CD4-positive, alpha-beta T cell treated with Interleukin-17A for 1 hour (primary cell): ENCODE measurements at places on chromosomes 5 and 9.

DNA sequence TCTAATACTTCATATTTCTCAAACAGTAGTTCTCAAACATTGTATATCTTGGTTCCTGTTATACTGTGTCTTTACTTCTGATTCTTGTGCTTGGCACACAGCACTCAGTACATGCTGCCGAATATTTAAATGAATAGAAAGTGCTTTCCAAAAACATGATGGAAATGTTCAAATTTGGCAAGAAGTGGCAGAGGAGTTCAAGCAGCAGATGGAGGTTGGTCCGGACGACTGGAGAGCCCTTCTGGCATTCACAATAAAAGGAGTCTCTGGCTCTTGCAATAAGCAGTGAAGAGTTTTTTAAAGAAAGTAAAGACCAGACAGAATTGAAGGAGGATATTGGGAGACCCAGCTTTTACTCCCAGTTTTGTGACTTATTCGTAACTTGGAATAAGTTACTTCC, 36.3 kb downstream of the TSTD2 start:
- no peak for DNase-seq

DNA sequence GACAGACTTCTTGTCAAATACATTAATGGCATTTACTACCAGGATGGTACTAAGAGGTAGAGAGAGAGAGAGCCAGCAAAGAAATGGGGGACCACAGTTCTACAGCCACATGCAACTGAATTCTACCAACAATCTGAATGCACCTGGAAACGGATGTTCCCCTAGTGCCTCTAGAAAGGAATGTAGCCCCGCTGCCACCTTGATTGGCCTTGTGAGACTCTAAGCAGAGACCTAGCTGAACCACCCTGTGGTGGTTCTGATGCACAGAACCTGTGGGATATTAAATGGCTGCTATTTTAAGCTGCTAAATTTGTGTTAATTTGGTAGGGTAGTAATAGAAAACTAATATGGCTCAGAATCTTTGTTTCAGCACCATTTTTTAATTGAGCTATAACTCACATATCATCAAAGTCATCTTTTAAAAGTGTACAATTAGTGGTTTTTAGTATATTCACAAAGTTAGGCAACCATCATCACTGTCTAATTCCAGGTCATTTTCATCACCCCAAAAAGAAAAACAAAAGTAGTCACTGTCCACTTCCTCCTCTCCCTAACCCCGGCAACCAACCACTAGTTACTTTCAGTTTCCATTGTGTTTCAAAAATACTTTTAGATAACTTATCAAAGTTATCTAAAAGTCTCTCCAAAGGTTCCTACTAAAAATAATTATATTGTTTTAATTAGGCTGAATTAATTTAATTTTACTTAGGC, 51.7 kb downstream of the CPLANE1 start:
- DNase-seq, result peak; percentile 48

- DNase-seq, result no peak
Observed at GRCh38 chr9:104948277-104948676, 20.3 kb upstream of the ABCA1 start.

DNA sequence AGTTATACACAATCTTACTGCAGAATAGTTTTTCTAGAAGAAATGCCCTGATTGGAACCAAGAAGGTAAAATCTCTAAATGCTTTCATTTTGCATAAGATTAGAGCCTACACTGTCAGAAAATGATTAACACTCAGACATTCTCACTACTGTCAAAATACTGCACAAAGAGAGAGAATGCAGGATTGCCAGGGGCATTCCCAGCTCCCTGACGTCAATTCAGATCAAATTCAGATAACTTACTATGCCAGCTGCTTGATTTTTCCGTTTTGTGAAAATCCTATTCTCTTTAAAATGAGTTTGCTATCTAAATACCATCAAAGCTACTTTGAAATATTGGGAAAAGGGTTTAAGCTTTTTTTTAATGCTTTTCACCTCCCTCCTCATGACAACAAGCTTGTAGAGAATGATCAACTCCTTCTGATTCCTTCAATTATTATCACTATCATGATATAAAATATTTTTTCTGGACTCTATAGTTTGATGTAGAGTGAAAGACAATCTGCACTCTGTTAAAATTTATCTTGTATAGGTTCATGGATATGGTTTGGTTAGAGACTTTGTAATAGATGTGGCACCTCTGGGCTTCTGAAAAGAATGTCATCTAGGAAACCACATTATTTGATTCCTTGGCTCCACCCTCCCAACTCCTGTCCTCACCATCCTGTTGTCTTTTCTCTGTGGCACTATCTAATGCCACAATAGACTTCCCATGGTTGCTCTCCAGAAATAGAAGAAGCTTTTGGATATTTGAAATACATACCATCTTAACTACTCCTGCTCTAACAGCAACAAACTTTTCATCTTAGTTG, 407.7 kb downstream of the PDE4D start:
- DNase-seq, result no peak

GRCh38 chr9:92480291-92480771, 2.0 kb downstream of the ASPN start:
- DNase-seq, result no peak

DNA sequence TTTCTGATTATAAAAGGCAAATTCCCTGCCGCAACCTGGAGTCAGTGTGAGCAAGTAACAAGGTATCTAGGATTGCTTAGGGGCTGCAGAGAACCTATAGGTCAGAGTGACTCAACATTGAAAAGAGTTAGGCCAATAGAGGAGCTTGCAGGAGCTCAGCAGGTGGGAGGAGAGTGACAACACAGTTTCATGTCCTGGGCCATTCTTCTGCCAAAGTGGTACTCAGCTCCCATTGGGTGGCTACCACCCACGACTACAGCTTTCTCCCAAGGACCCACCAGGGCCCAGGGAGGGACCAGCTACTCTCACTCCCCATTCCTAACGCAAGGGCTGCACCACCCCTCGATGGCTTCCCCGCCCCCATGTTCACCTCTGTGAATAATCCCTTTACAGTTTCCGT, 86.7 kb upstream of the SPATA31C2 start:
- DNase-seq, result no peak

- no peak for DNase-seq
Observed at GRCh38 chr5:66994790-66995189, 201.8 kb downstream of the CD180 start.

- DNase-seq, result no peak
Observed at GRCh38 chr9:87829756-87830155, 52.9 kb upstream of the SPATA31E1 start.

DNA sequence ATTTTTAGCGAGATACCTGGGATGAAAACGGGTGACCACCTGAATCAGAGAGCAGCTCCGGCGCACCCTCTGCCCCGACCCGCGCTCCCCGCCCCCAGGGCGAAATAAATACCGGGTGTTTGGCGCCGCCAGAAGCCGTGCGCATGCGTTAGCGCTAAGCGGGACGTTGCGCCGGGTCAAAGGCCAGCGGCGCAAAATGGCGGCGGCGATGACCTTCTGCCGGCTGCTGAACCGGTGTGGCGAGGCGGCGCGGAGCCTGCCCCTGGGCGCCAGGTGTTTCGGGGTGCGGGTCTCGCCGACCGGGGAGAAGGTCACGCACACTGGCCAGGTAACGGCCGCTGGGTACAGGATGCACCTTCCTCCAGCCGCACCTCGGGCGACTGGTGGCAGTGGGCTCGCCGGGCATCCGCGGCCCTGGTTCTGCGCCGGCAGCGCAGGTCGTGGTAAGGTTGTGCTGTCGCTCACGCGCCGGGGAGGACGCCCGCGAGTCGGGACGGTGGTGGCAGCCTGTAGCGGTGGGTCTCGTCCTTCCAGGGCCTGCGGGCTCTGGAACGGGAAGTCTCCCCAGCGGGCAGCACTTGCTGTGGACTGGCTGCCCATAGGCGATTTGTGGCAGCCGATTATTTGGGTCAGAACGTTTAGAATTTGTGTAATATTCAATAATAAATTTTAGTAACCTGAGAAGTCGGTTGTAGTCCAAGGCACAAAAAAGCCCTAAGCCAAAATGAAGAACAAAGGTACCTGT, at the start of gene NDUFS6:
Gene NDUFS6, plus strand, starts transcription at position 186 of the 745 bp plus-strand sequence. Its CDS starts 11 bp downstream, at position 197.
- DNase-seq, result peak; percentile 77

GRCh38 chr9:87593359-87593980, 95.8 kb downstream of the DAPK1 start:
- DNase-seq, result peak; percentile 2

GRCh38 chr9:128706045-128706444, 3.7 kb downstream of the PKN3 start:
- DNase-seq, result no peak

DNA sequence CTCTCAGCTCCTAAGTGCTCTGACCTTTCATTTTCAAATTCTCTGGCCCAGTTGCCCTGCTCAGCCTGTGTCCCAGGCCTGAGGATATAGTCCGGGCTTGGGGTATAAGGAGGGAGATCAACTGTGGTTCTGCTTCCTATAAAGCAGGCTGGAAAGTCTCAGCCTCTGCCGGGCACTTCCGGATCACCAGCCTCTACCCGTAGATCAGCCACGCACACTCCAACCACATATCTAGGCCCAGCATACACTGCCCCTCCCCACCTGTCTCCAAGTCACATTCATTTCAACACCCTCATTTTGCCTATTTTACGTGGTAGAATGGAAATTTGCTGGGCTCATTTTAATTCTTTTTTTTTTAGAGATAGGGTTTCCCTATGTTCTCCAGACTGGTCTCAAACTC, 3.1 kb downstream of the ZER1 start:
- no peak for DNase-seq

DNA sequence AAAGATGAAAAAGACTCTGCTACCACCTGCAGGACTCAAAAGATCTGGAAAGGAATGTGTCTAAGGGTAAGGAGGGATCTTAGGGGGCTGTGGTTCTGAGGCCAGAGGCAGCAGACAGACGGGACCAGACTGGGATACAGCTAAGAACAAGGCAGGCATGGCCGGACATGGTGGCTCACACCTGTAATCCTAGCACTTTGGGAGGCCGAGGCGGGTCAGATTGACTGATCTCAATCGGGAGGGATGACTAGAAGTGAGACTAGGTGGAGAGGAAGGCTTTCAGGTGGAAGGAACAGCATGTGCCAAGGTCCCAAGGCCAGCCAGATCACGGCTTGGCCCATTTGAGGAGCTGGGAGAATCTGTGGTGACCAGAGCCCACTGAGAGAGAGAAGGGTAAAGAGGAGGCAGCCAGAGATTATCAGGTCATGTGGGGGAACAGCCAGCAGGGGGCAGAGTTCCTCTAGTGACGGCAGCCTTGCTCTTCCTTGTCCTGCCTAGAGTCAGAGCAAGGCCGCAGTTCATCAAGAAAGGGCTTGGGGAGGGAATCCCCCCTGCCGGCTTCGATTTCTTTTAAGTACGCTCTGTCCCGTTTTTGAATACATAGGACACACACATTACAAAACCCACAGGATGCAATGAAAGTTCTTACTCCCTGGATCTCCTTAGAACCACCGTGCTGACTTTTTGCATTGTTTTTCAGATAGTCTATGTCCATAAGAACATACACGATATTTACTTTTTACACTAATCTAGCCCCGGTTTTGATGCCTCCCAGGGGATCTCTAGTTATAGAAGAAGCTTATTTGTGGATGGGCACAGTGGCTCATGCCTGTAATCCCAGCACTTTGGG, 2.6 kb upstream of the OLFML2A start:
- DNase-seq, result peak; percentile 86

GRCh38 chr5:32217886-32218396, 43.8 kb upstream of the GOLPH3 start:
- DNase-seq, result no peak

DNA sequence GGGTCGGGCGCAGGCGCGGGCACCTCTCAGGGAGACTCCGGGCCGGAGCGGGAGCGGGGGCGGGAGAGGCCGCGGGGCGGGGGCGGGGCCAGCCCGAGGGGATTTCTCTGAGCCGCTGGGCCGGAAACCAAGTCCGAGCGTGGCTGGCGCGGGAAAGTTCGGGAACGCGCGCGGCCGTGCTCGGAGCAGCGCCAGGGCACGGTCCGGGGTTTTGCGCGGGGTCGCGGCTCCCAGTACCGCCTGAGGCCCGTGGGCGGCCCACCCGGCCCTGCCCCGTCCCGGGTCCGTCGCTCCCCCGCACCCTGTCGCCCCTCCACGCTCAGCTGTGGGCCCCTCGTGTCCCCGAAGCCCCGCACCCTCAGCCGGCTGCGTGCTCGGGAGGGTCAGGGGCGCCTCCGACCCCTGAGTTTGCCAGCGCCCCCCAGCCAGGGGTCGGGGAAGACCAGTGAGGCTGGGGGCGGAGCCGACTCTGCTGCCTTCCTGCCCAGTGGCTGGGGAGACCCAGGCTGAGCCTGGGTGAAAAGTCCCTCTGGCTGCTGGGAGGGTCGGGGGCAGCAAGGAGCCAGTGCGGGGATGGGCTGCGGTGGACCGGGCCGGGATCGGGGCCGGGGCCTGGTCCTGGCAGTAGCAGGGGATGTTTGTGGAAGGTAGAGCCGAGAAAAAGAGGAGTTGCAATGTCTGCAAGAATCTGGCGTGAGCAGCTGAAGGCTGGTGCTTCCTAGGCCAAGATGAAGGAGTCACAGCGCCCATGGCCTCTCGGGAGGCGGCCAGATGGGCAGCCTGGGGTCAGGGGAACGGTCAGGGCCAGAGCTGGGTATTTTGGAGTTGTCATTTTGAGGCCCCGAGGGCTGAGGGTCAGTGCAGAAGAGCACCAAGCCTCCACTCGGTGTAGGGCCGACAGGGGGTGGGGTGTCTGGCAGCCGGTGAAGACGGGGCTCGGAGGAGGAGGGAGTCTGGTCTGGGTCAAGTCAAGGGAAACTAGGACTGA, 588 bp downstream of the TRAF2 start:
- peak; percentile 25 for DNase-seq

- DNase-seq, result peak; percentile 46
Observed at GRCh38 chr9:26954050-26954508, 2.1 kb upstream of the IFT74 start.

GRCh38 chr9:85290019-85290418, 451.7 kb downstream of the AGTPBP1 start:
- peak; percentile 18 for DNase-seq

DNA sequence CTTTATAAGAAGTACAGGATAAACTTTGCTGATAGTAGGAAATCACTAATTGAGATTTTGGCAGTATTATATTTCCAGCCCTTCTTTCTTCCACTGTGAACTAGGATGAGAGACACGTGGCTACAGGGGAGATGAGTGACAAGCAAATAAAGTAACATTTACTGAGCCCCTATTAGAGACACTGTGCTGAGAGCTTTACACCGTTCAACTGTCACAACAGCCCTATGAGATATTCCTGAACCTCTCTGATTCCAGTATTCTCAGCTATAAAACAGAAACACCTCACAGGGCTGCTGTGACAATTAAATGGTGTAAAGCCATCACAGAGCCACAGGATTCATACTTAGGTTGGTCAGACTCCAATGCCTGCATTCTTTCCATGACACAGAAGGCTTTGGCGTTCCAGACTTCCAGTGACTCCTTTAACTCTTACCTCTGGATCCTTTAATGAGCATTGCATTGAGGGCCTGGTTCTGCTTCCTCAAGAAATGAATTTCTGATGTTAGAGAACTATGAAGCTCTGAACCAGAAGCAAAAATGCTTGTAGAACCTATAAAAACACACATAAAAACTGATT, 169.0 kb downstream of the CDK5RAP2 start:
- DNase-seq, result no peak

GRCh38 chr9:85223506-85224125, 518.1 kb downstream of the AGTPBP1 start:
- DNase-seq, result no peak

GRCh38 chr5:58963361-58963760, 380.5 kb downstream of the RAB3C start:
- no peak for DNase-seq

- no peak for DNase-seq
Observed at GRCh38 chr9:124665391-124666058, 105.6 kb downstream of the NR6A1 start.

GRCh38 chr9:12773562-12773961, 1.3 kb upstream of the LURAP1L start:
- no peak for DNase-seq

GRCh38 chr5:66438696-66439095, 157.5 kb upstream of the MAST4 start:
- no peak for DNase-seq
